ENCODE measurements at places on chromosomes 5 and 9.

DNA sequence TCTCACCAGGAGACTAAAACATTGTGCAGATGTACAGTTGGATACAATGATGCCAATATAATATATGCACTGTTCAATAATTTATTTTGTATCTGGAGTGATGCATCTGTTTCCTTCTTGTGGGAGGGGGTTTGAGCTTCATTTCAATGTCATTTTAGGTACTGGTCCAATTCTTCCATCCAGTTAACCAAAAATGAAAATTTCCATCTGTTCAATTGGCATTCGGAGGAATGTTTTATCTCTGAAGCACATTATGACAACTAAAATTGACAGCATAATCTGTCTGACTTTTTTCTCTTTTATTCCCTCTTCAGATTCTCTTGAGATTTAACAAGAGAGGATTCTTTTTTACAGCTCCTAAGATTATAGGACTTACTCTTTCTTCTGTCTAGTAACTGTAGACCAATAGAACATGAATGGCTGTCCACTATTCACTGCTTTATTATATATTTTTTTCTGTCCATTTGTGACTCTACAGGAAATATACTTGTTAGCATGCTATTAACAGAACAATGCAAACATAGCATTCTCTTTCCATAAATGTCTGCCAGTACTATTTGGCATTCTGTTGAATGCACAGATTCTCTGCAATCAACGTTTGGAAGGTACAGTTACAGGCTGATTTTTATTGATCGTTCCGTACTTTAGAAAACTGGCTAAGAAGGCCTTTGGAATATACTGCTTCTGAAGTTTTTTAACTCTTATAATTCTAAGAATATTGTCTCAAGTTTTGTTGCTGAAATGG is 57.8 kb downstream of the NDUFAF2 start:
- DNase-seq, result no peak

DNA sequence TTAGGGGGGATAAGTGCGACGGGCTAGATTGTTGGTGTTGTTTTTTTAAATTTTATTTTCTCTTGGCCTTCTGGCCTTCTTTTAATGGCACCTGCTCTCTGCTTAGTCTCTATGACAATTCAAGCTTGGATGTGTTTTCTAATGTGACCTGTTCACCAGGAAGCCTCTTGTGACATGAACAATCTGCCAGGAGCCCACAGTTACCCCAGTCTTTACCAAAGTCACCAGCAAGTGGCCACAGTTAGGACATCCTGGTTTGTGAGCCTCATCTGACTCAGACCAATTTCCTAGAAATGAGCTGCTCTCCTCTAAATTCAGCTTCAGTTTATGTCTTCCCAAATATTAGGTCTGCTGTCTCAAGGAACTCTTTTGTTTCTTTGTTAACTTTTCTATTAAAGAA is 135.8 kb downstream of the TLE4 start:
- no peak for DNase-seq

- no peak for DNase-seq
Measured at GRCh38 chr9:11933926-11934325, 759.3 kb upstream of the TYRP1 start.

DNA sequence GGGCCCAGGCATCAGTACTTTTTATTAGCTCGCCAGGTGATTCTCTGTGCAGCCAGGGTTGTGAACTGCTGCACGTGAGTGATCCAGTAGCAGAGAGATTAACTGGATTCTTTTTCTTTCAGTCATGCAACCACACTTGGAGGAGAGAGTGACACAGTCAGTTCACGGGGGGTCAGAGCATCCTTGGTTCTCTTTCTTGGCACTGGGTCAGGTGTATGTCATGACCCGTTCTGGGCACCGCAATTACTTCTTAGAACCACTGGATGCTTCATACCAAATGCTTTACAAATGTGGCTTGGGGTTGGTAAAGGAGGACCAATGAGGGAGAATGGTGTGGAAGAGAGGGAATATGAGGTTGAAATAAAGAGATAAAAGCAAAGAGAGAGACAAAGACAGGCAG is 368.7 kb downstream of the MLLT3 start:
- DNase-seq, result no peak

GRCh38 chr5:32369542-32370155 is 56.9 kb upstream of the MTMR12 start:
- no peak for DNase-seq

GRCh38 chr5:155017610-155018009 is 4.1 kb downstream of the KIF4B start:
- DNase-seq, result no peak
